Prostate gland (tissue), 2 donors: ENCODE measurements at places on chromosomes 7 and 10.
A peak's percentile ranks its signal among the peaks of the same experiment; 100 is the strongest.

DNA sequence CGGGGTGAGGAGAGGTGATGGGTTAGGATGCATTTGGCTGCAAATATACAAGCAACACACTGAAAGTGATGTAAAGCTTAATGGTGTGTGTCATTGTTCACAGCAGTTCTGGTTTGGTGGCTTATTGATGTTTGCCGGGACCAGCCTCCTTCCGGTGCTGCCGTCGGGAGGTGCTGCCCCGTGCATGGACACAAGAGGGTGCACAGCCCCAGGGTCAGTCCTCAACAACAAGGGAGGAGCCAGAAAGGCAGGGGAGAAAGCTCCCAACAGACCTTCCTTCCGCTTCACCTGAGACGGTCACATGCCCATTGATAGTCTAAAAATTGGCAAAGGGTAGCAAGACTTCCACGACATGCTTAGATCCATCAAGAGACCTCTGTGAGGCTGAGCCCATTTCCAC lies 9.5 kb downstream of the RNF32 start:
- H3K4me3 ChIP-seq: no peak overlapping the region
- no peak overlapping the region for H3K27ac ChIP-seq
- DNase-seq: no peak
- H3K27me3 ChIP-seq: no peaks in the 10 kb centered on the region

GRCh38 chr10:33680036-33680435 lies 345.6 kb upstream of the NRP1 start:
- H3K4me1 ChIP-seq: no peaks in the 10 kb centered on the region
- DNase-seq: no peak
- no peak overlapping the region for H3K27ac ChIP-seq
- H3K36me3 ChIP-seq: no peaks in the 10 kb centered on the region
- no peaks in the 10 kb centered on the region for H3K27me3 ChIP-seq

GRCh38 chr7:95601316-95601715 lies 5.0 kb upstream of the PDK4 start:
- no peak for DNase-seq
- no peaks in the 10 kb centered on the region for H3K4me1 ChIP-seq
- no peaks in the 10 kb centered on the region for H3K27me3 ChIP-seq
- no peak overlapping the region for H3K4me3 ChIP-seq
- H3K36me3 ChIP-seq: no peaks in the 10 kb centered on the region

DNA sequence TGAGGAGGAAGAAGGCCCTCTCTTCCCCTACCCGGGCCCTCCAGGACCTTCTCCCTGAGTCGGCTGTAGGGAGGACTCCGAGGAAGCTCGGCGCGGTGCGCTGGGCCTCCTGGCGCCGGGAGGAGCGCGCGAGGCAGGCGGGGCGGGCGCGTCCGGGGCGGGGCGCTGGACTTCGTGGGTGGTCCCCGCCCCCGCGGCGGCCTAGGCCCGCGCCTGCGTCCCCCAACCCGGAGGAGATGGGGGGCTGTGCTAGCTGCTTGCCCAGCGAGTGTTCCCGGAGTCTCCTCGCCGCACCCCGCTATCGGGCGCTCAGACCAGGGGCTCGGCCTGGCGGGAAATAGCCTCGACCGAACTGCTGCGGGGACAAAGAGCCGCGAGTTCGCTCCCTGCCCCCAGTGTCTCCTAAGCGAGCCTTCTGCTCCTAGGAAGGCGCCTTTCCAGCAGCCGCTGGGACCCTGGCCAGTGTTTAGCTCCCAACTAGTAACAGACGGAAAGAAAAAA lies 19.2 kb upstream of the SMO start:
- H3K36me3 ChIP-seq: no peaks in the 10 kb centered on the region
- H3K27me3 ChIP-seq: no peaks in the 10 kb centered on the region
- DNase-seq: peak; percentile 41
- no peaks in the 10 kb centered on the region for H3K4me1 ChIP-seq
- peak overlapping the region; percentile 67 for H3K27ac ChIP-seq
- peak overlapping the region; percentile 39 for H3K4me3 ChIP-seq
